ENCODE measurements at places on chromosomes 3 and 15. TPM values are rescaled to one million over a fixed set of nuclear protein-coding genes. Genes with fewer than 3 reads are reported as not detected.

The ERICH6 gene
- total RNA-seq: not detected

GRCh38 chr15:90086868-90087268 is 15.4 kb downstream of the IDH2 start:
- no peak for DNase-seq

The A4GNT gene
- total RNA-seq: not detected

GRCh38 chr3:190213727-190214126 is 93.0 kb upstream of the P3H2 start:
- no peak for DNase-seq

The NRROS gene
- total RNA-seq: 2.5 TPM

The AMOTL2 gene
- total RNA-seq: 109 TPM

DNA sequence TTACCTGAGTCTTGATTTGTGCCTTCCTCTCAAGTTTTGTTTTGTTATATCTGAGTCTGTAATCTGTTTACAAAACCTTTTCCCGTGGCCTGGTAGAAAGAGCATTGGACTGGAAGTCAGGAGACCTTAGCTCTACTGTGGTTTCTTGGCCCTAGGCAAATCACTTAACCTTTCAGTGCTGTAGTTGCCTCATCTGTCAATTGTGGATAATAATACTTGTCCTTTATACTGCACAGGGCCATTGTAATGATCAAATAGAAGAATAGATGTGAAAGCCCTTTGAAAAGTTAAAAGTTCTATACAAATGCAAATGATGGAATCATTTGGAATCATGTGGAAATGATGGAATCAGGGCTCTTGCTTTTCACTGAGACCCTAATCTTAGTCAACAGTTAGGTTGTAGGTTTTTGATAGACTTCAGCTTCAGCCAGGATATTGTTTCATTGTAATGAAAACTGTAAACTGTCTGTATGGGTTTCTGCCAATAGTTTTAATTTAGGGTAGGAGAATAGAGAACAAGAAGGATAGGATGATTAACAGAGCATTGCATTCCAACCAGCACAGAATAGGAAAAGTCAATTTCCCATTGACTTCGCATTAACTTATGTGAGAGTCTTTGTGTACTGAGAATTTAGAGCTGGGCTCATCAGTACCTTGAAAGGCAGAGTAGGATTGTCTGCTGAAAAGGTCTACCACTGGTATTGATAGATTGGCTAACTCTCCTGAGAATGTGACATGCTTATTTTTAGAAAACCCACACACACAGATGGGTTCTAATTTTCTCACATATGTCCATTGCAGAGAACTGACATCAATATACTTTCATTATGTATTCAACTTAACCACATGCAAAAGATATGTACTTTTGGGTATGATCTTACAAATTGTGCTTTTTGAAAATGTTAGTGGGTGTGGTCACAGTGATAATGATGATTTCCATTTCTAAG is 21.8 kb downstream of the MAP2K5 start:
- no peak for DNase-seq

The KLF13 gene
- total RNA-seq: 20.5 TPM
